ENCODE measurements at places on chromosomes 4 and X. TPM values are rescaled to one million over a fixed set of nuclear protein-coding genes. Genes with fewer than 3 reads are reported as not detected.

Gene OCIAD1
- polyA plus RNA-seq: 141 TPM

DNA sequence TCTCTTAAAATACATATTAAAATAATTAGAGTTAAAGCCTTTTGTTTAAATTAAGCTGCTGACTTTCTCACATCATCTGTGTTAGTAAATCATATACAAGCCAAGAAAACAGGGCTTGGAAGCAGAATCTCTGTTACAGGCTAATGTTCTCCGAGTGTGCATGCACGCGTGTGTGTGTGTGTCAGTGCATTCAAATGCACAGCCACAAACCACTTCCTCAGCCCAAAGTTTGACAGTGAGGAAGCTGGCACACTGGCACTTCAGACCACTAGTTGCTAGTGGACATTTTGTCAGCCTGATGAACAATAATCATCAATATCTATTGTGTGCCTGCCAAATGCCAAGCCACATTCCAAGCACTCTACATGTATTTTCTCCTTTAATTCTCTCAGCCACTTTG is 5.6 kb downstream of the MAOB start:
- no peaks in the 10 kb centered on the region for H3K36me3 ChIP-seq
- H3K4me1 ChIP-seq: no peaks in the 10 kb centered on the region
- no peaks in the 10 kb centered on the region for H3K27me3 ChIP-seq
- DNase-seq: no peak

- no peaks in the 10 kb centered on the region for H3K4me1 ChIP-seq
- no peaks in the 10 kb centered on the region for H3K27me3 ChIP-seq
- no peak overlapping the region for H3K27ac ChIP-seq
- no peak for DNase-seq
Observed at GRCh38 chr4:30979402-30979801, 259.2 kb downstream of the PCDH7 start.

Gene KIAA1210
- 63.0 TPM for polyA plus RNA-seq

DNA sequence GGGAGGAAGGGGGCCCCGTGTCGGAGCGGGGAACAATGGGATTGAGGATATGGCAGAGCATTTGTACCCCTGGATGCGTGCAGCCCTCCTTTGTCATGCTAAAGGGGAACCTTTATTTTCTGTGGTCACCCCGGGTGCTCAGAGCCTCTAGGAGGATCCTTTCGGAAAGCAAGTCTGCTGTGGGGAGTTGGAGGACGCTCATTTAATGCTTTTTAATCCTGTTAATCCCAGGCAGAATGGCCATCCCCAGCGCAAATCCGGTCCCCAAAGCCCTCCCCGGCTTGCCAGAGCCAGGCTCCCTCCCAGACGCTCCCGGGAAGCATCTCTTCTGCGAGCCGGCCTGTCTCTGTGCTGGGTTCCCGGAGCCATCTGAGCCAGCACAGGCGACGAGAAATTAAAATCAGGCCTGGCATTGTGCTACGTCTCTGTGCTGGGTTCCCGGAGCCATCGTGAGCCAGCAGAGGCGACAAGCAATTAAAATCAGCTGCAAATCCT is 113.2 kb upstream of the PPP2R3B start:
- H3K4me3 ChIP-seq: no peak overlapping the region
- H3K27ac ChIP-seq: no peak overlapping the region
- DNase-seq: no peak
- no peaks in the 10 kb centered on the region for H3K27me3 ChIP-seq
- no peaks in the 10 kb centered on the region for H3K36me3 ChIP-seq

Gene HMX1
- 0.65 TPM for polyA plus RNA-seq

DNA sequence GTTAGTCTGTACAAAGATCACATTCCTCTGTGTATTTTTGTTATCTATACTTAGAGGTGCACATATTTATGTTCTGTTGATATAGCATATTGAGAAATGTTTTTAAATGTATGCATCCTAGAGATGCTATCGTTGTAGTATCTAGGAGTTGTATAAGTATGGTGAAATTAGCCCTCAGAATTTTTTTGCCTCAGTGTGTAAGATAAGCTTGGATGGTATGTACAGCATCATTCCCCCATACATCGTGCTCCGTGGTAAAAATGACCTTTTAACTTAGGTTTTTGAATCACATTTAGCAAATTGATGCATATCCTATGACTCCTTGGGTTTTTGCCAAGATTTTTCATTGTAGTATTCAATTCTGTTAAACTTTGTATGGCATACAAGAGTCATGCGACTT is 113.5 kb downstream of the RPA4 start:
- no peaks in the 10 kb centered on the region for H3K27me3 ChIP-seq
- no peaks in the 10 kb centered on the region for H3K36me3 ChIP-seq
- DNase-seq: no peak
- H3K4me1 ChIP-seq: no peaks in the 10 kb centered on the region
- no peak overlapping the region for H3K27ac ChIP-seq
- no peak overlapping the region for H3K4me3 ChIP-seq
